ENCODE measurements at places on chromosomes 1 and 21.
A peak's percentile ranks its signal among the peaks of the same experiment; 100 is the strongest.

GRCh38 chr1:227401562-227402342 lies 83.5 kb upstream of the CDC42BPA start:
- DNase-seq: no peak

DNA sequence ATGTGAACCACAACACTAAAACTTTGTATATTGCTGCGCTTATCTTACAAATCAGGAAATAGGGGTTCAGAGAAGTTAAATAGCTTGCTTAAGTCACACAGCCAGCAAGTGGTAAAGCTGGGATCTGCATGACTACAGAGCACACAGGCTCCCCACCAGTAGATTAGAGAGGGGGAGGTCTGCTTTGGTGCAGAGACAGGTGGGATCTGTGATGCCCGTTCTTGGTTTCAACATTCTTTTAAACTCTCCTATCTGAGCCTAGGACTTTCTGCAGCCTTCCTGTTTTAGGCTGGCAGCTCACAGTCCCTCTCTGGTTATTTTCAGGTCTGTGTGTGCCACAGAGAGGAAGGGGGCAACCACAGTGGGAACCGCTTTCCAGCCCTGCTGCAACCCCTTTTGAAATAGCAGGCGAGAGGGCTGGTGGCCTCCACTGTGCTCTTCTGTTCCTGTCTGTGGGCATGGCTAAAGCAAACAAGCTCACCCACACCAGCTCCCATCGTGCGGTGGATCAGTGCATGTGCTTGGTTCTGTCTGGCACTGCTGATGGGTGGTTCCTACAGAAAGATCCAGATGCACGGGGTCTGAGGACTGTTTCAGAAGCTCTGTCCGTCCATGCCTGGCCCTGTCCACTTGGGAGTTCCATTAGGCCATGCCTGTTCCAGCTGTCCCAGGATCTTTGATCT lies 1.7 kb upstream of the IL6R start:
- DNase-seq: peak; percentile 47

GRCh38 chr1:157566484-157567300 lies 14.4 kb upstream of the FCRL5 start:
- no peak for DNase-seq

DNA sequence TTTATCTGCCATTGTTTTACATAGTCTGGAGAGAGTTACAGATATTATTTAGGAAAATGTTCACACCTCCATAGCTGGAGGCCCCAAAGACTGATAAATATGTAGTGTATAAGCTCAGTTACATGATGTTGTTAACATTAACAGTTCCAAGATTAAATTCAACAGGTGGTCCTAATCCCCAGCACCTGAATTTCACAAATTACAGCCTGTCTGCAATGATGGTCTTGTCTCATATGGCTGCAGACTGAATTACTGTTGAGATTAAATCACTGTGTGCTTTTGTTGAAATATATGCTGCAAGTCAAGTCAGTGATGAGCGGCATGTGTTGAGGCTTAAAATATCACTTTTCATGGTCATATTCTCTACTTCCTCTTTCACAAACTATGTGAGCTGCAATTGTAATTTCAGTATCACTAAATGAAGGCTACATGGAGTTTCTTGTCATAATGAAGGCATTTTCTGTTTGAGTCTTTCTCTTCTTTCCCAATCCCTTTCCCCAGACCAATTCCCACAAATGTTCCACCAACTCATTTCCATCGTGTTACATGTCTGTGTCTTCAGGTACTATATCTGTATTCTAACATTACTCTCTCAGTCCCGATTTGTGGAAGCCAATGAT lies 4.2 kb downstream of the ST6GALNAC5 start:
- DNase-seq: no peak

GRCh38 chr1:226993814-226994585 lies 53.9 kb downstream of the COQ8A start:
- no peak for DNase-seq

DNA sequence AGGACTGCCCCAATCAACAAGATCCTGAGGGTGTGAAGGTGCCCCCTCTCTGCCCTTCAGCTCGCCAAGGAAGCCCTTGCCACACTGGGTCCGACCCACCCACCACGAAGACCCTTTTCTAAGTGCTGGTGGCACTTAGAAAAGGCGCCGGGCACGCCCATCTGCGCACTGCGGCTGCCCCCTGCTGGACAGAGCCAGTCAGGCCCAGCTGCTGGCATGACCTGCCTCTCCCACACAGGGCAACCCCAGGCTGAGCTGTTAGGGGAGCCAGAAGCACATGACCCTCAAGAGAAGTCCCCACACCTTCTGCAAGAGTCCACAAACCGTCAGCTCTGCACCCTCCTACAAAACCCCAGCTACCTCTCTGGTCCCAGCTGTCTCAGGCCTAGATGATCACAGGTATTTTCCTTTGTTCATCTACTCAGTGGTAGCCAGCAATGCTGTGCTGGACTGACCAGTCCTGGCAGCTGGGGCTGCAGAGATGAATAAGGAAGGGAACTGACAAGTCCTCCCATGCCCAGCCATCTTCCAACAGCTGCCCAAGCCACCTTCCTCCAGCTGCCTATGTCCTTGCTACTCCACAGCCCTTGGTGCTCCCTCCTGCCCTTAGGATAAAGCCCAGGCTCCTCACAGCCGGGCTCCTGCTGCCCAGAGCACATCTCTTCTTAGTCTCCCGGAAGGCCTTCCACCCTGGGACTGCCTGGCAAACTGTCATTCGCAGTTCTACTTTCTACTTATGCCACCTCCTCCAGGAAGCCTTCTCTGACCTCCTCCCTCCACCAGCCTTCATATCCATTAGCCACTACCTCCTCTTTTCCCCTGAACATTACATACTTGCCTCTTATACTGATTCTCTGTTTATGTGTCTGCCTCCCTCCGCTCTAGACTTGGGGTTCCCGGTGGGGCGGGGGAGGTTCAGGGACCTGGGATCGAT lies 39.8 kb upstream of the ZC3H12A start:
- peak; percentile 68 for DNase-seq

GRCh38 chr1:8422510-8423268 lies 104.8 kb downstream of the SLC45A1 start:
- no peak for DNase-seq

DNA sequence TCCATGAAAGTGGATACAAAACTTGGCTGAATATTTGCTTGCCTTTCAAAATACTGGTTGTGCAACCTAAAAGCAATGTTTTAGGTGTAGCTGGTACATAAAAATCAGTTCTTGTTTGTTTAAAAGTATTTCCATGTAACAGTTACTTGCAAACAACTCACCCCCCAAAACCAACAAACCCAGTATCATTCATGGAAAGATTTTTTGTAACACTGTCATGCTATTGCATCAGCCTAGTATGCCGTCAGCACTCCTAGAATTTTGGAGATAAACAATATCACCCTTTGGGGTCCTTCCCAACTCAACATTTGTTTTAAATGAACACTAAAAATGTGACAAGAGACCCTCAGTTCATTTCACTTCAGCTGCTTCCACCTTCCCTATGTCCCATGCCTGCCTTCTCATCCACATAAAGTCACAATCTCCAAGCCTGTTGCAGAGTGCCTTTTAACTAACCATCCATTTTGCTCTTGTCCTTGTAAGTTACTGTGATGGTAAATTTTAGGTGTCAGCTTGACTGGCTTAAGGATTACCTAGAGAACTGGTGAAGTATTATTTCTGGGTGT lies 425.3 kb downstream of the DUSP10 start:
- no peak for DNase-seq

GRCh38 chr1:178011465-178011828 lies 41.6 kb upstream of the SEC16B start:
- DNase-seq: no peak

- no peak for DNase-seq
Observed at GRCh38 chr1:166020210-166020609, 146.6 kb downstream of the FAM78B start.

- DNase-seq: no peak
Observed at GRCh38 chr1:33735624-33736023, 128.3 kb upstream of the HMGB4 start.

- no peak for DNase-seq
Observed at GRCh38 chr1:174639461-174639860, 191.7 kb downstream of the GPR52 start.

DNA sequence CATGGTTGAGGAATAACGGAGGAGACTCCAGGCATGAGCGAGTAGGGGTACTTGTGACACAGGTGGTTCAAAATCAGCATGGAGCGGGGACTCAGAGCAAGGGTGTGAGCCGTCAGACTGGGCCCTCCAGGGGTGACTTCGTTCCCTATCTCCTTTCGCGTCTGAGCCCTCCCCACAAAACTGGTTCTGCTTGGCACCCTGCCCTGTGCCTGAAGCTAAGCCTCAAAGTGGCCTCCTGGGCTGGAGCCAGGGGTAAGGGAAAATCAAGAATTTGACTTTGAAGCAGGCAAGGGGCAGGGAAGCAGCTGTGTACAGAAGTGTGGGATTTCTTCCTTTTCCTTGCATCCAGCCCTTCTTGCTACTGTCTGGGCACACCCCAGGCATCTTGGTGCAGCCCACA lies 331.5 kb upstream of the AJAP1 start:
- DNase-seq: no peak

DNA sequence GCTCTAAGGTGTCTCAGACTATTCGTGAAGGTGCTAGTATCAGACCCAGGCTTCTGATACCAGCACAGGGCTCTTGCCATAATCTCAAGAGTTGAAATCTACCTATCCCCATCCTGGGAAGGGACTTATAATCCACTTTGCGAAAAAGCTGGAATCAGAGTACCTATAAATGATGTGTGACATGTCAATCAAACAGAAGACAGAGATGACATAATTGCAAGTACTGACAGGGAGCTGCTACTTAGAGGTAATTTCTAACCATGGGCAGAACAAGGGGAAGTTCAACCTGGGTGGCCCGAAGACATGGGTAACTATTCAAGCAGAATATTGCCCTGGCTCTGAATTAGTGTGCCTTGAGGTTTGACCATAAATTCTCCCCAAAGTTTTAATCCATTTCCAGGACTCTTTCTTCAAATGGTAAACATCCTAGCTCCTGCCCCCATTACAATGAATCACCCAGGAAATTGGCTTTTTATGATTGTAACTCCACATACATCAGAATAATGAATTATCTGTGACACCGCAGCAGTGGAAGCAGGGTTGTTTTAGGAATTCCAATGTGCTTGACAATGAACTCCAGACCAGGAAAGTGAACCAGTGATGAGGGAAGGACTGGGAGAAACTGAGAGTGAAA lies 37.2 kb downstream of the KANK4 start:
- no peak for DNase-seq

DNA sequence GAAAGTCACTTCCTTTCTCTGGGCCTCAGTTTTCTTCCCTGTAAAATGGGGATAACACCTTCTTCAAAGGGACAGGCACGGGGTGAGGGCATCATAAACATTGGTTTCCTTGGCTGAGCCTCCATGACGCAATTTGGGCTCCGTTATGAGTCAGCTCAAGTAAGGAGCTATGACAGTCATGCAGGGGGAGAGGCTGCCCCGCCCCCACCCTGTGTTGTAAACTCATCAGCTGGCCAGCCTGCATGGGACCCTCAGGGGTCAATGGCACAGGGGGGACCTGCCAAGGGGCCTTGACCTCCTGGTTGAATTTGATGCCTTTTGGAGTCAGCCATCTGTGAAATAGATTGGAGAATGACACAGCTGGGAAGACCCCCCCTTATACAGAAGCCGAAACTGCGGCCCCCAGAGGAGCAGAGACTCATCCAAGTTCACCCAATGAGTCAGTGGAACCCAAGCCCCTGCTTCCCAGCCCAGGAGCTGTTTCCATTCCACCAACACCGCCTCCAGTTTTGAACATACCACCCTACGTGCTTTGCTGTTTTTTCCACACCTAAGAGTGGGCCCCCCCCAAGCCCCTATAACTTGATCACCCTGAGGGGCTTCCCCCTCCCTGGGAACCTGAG lies 36.8 kb upstream of the RUNX3 start:
- DNase-seq: no peak

- DNase-seq: no peak
Observed at GRCh38 chr21:29508301-29508700, 209.6 kb downstream of the BACH1 start.

DNA sequence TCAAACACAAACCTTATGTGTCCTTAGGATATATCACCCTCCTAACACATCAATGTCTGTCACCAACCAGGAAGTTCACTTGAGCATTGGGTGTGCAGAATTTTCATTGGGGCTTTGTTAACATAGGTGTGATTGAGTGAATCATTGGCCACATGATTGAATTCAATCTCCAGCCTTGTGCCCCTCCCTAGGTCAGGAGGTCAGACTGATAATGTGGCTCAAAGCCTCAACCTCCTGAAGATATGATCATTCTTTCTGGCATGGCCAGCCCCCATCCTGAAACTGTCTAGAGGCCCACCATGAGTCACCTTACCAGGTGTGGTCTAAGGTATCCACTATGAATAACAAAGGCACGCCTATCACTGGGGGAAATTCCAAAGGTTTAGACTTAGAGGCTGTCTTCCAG lies 90.1 kb downstream of the PKN2 start:
- DNase-seq: no peak

DNA sequence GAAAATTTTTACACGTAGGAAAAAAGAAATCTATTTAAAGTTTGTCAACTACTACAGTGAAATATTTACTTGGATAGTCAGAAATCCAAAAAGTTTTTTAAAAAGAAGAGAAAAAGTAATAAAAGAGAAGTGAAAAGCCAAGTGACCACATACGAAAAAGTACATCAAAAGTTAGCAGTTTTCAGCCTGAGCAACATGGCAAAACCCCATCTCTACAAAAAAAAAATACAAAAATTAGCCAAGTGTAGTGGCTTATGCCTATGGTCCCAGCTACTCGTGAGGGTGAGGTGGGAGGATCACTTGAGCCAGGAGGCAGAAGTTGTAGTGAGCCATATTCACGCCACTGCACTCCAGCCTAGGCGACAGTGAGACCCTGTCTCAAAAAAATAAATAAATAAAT lies 5.2 kb upstream of the MR1 start:
- no peak for DNase-seq

GRCh38 chr1:225607355-225607754 lies 45.6 kb downstream of the ENAH start:
- DNase-seq: no peak

DNA sequence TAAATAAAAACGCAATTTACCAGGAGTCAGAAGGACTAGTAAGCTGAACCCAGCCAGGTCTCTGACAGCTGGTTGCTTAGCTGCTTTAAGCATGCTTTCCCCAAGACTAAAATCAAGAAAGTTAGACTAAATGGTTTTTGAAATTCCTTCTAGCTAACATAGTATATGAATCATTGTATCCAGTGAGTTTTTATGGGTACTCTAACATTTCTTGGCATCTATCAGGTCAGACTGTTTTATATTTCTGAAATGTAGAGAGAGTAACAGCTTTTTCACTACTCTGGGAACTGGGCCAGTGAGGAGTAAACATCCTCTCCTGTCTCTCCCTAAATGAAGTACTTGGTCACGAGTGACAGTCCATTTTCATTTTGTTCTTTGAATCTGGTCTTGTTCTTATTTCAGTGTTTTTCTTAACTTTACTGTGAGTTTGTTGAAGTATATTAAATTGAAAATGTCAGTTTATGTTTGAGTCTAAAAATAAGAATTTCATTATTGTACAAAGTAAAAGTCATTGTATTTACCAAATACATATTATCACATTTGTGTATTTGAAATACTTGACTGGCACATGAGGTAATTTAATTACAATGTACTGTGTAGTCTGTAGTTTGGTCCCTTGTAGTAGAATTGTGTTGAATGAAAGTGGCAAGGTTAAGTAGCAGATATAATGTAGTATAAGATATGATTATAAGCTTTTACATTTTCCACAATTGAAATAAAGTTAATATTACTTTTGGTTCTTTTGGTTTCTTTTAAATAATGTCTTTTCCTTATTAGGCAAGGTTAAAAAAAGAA lies 47.6 kb downstream of the PKN2 start:
- no peak for DNase-seq

All from CD8-positive, alpha-beta T cell (primary cell).